Endothelial cell of umbilical vein (primary cell): ENCODE measurements at places on chromosomes 6 and 20. TPM values are rescaled to one million over a fixed set of nuclear protein-coding genes. Genes with fewer than 3 reads are reported as not detected.

HLA-DOA gene
- polyA plus RNA-seq: not detected in 2 replicates

PLN gene
- not detected in 2 replicates for polyA plus RNA-seq

DNA sequence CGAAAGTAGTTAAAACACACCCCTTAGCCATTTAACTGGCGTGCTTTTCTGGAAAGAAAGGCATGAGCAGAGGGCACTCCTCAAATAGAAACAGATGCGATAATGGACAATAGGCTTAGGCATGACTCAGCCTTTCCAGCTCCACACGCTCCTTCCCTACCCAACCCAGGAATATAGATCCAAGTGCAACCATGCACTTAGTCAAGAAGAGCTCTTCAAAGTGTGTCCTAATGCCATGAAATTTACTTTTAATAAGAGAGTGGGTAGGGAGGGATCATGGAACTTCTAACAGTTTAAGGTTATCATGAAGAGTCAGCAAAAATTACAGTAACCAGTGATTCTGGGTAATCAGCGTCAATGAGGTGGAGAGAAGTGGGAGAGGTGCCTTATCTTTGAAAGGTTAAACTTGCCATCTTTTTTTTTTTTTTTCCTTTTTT, 2.4 kb upstream of the EFHC1 start:
- DNase-seq: peak; percentile 89

- no peak for DNase-seq
Measured at GRCh38 chr6:147179809-147180208, 24.4 kb upstream of the STXBP5 start.

GRCh38 chr6:109174916-109175315, 79.6 kb downstream of the CEP57L1 start:
- DNase-seq: no peak

- DNase-seq: no peak
Measured at GRCh38 chr6:168333039-168333438, 13.5 kb upstream of the DACT2 start.
